ENCODE measurements at places on chromosomes 5 and 9. TPM values are rescaled to one million over a fixed set of nuclear protein-coding genes. Genes with fewer than 3 reads are reported as not detected.

- peaks cover 21% of the 10 kb centered on the region for H3K36me3 ChIP-seq
- no peaks in the 10 kb centered on the region for H3K27me3 ChIP-seq
- no peaks in the 10 kb centered on the region for H3K4me1 ChIP-seq
These were observed 8.5 kb downstream of the EXOSC3 start for GRCh38 chr9:37776328-37776727.

DNA sequence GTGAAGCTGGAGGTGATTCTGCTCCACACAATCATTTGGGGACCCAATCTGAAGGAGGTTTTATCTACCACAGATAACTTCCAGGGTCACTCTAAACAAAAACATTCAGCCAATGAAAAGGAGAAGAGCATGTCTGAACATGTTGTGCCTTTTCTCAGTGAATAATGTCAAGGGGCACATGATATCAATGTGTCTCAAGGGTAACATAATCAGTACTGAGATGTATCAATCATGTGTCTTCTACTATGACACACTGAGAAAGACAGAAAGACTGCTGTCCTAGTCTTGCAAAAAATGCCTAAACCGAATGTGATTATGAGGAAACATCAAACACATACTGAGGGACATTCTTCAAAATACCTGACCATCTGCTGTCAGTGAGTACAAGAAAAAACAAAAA is 25.4 kb upstream of the RASA1 start:
- no peaks in the 10 kb centered on the region for H3K27me3 ChIP-seq
- H3K27ac ChIP-seq = peak overlapping the region; percentile 58

DNA sequence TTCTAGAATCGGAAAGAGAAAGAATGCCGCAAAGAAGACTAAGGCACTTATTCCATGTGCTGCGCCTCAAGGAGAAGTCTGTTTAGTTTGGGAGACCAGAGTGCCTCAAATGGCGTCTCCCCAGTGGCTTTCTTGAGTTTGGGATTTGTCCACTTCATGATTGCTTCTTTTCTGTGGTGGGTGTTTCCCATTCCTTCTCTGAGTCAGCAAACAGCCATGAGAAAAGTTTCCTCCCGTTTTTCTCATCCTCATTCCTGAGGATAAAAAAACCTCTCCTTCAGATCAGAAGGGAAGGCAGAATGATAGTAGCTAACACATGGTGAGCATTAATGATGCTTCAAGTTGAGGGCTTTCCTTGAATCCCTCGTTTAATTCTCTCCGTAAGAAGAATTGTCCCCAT is 275.9 kb upstream of the WWC1 start:
- H3K4me1 ChIP-seq = peaks cover 23% of the 10 kb centered on the region
- H3K27me3 ChIP-seq = peaks cover 14% of the 10 kb centered on the region
- no peak overlapping the region for H3K4me3 ChIP-seq
- no peaks in the 10 kb centered on the region for H3K36me3 ChIP-seq

- no peak overlapping the region for H3K4me3 ChIP-seq
- no peaks in the 10 kb centered on the region for H3K36me3 ChIP-seq
- H3K4me1 ChIP-seq = peaks cover 7% of the 10 kb centered on the region
- DNase-seq = no peak
- peaks cover 20% of the 10 kb centered on the region for H3K27me3 ChIP-seq
- H3K27ac ChIP-seq = no peak overlapping the region
These were observed 106.2 kb upstream of the LMX1B start for GRCh38 chr9:126507318-126508109.

TMEM174 gene
- not detected for total RNA-seq

All from type B pancreatic cell (in vitro differentiated cells).